ENCODE measurements at places on chromosomes 13 and 19. TPM values are rescaled to one million over a fixed set of nuclear protein-coding genes. Genes with fewer than 3 reads are reported as not detected.

TSHZ3 gene
- 3.6 TPM for total RNA-seq

PAN3 gene
- 16.0 TPM for total RNA-seq

PGLYRP2 gene
- total RNA-seq = not detected

KLK4 gene
- total RNA-seq = not detected

PCDH20 gene
- total RNA-seq = not detected

PSG7 gene
- not detected for total RNA-seq

ZNF579 gene
- total RNA-seq = 4.4 TPM

SPRED3 gene
- total RNA-seq = 5.3 TPM

NKG7 gene
- not detected for total RNA-seq

PRX gene
- 1.1 TPM for total RNA-seq

GTF2F2 gene
- 23.6 TPM for total RNA-seq

SLC15A1 gene
- total RNA-seq = under 0.01 TPM

KLHL1 gene
- not detected for total RNA-seq

ZNF497 gene
- 0.81 TPM for total RNA-seq

OR7A5 gene
- not detected for total RNA-seq

LHB gene
- 0.19 TPM for total RNA-seq

CYP4F11 gene
- total RNA-seq = not detected

PTGIR gene
- total RNA-seq = 0.27 TPM

RABAC1 gene
- total RNA-seq = 201 TPM

PEAK3 gene
- not detected for total RNA-seq

FFAR1 gene
- total RNA-seq = not detected

EDDM13 gene
- 0.47 TPM for total RNA-seq

ZNF568 gene
- total RNA-seq = 17.7 TPM

ZNF576 gene
- 10.0 TPM for total RNA-seq

LILRA1 gene
- total RNA-seq = not detected

RGCC gene
- total RNA-seq = 34.7 TPM

CCNA1 gene
- 75.7 TPM for total RNA-seq

CACTIN gene
- 34.4 TPM for total RNA-seq

CEACAM7 gene
- not detected for total RNA-seq

CCDC194 gene
- 0.09 TPM for total RNA-seq
